ENCODE measurements at places on chromosomes 5 and 9. TPM values are rescaled to one million over a fixed set of nuclear protein-coding genes. Genes with fewer than 3 reads are reported as not detected.

DNA sequence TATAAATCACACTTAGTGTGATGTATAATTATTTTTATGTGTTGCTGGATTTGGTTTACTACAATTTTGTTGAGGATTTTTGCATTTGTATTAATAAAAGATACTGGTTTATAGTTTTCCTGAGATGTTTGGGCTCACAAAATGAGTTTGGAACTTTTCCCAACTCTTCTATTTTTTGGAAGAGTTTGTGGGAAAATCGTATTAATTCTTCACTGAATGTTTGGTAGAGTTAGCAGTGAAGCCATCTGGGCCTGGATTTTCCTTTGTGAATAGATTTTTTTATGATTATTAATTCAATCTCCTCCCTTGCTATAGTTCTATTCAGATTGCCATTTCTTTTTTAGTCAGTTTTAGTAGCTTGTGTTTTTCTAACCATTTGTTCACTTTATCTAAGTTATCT lies 201.7 kb upstream of the NFIL3 start:
- DNase-seq: no peak

GRCh38 chr5:60521376-60522291 lies 178.3 kb downstream of the DEPDC1B start:
- DNase-seq: no peak

GRCh38 chr5:118889165-118889564 lies 99.2 kb downstream of the DTWD2 start:
- no peak for DNase-seq

MEIKIN gene
- not detected for total RNA-seq

LECT2 gene
- total RNA-seq: not detected

DNA sequence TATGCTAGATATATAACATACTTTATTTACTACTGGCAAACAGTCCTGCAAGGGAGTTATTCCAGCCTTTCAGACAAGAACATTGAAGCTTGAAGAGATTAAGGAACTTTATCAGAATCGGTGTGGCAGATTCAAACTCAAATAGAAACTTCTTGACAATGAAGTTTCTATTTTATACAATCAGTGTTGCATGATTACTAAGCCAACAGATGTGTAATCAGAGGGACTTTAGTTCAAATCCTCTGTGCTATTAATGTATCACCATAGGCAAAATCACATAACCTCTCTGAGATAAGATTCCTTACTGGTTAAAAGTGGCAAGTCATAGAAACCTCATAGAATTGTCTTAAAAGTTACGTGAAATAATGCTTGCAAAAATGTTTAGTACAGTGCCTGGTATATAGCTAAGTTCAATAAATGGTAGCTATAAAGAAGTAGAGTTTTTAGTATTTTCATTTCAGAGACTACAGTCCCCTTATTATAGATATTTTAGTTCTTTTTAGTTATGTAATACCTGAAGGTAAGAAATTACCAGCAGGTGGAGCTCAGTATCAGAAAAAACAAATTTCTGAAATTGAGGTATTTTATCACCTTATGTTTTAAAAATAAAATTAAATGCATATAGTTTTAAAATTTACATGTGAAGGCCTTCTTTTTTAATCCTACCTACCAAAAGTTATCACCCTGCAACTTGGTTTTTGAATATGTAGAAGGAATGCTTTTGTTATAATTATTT lies 172.1 kb downstream of the FER start:
- DNase-seq: no peak

DNA sequence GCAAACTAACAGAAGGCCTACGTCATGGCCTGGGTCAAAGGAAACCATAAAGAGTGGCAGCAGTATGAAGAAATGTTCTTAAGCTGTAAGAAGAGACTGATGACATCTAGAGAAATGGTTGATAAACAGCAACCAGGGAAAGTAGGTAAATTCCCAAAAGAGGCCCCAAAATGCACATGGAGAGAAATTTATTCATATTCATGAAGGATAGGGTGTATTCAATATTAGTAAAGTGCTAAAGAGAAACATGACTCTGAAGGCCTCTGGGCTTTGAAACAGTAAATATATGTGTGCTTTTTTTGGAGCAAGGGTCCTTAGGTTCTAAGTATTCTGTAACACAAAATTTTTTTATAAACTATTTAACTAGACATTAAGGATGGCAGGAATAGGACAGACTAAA lies 149.7 kb upstream of the GRIA1 start:
- DNase-seq: no peak

Data from glutamatergic neuron (in vitro differentiated cells).